ENCODE measurements at places on chromosomes 3 and 15.

DNA sequence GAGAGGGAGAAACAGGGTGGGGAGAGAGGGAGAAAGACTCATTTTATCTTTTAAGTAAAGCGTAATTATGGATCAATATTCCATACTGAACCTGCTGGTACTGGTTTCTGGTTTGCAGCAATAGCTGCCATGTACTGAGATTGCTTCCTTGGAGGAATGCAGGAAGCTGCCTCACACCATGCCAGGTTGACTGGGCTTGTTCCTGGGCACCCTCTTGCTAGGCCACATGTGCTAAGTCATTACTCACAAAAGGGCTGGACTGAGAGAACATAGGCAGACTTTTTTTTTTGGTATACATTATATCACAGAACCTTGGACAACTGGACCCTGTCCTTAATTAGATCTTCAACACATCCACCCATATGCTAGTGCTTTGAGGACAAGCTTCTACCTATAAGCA lies 193.4 kb downstream of the ZNF621 start:
- DNase-seq: no peak

- DNase-seq: no peak
Measured at GRCh38 chr15:88652456-88653199, 13.8 kb downstream of the ISG20 start.

DNA sequence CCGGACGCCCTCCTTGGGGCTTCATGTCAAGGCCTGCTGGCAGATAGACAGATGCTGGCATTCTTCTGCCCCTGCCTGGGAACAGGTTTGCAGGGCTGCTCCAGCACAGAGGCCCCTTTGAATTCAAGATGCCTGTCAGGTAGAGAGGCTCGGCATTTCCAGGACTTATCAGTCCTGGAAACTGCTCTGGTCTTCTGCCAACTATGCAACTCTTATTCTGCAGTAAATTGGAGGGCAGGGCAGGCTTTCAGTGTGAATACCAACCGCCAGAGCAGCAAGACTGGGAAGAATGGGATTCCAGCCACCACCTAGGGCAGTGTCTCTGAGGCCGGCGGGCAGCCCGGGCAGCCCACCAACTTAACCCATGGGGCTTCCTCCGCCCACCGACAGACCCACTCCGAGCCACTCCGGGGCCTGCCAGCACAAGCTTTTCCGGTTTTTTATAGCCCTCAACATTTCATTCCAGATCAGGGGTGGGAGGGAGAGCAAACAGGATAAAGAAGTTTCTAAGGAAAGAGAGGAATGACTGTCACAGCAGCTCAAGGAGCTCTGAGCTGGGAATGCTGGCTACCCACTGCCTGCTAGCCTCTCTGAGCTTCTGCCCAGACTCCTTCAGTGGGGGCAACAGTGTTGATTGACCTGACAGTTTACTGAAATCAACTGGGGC lies 140.9 kb downstream of the NTRK3 start:
- DNase-seq: no peak

- no peak for DNase-seq
Measured at GRCh38 chr3:71031914-71032521, 551.5 kb downstream of the FOXP1 start.

DNA sequence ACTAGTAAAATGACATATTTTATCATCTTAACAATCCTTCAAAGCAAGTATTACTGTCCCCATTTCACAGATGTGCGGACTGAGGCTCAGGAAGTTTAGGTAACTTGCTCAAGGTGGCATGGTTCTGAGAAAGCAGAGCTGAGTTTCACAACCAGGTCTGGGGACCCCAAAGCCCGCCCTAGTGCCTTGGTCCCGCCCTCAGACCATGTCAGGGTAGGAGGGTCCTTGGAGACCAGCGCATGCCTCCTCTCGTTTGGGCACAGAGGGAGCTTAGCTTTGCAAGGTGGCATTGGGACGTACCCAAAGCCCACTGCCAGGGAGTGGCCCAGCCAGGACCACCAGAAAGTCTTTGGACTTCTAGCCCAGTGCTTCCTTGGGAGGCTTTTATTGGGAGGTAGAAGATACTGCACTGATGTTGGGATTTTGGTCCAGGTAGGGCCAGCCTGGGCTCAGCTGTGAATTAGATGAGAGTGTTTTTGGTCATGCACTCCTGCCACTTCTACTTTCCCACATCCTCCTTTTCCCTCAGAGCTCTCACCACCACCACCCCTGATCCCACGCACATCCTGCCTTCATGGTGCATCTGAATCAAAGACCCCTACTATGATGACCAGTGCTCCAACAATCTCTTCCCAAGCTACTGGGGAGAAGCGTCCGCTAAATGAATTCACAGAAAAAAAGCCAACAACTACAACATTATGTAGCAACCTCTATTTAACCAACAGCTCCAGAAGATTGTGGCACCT lies 307.9 kb downstream of the TLE3 start:
- DNase-seq: no peak

GRCh38 chr3:60025096-60026050 lies 975.5 kb upstream of the CFAP20DC start:
- DNase-seq: no peak

- DNase-seq: no peak
Measured at GRCh38 chr15:64806509-64806908, 18.9 kb downstream of the PIF1 start.

GRCh38 chr3:144391236-144391635 lies 419.6 kb downstream of the DIPK2A start:
- DNase-seq: no peak

DNA sequence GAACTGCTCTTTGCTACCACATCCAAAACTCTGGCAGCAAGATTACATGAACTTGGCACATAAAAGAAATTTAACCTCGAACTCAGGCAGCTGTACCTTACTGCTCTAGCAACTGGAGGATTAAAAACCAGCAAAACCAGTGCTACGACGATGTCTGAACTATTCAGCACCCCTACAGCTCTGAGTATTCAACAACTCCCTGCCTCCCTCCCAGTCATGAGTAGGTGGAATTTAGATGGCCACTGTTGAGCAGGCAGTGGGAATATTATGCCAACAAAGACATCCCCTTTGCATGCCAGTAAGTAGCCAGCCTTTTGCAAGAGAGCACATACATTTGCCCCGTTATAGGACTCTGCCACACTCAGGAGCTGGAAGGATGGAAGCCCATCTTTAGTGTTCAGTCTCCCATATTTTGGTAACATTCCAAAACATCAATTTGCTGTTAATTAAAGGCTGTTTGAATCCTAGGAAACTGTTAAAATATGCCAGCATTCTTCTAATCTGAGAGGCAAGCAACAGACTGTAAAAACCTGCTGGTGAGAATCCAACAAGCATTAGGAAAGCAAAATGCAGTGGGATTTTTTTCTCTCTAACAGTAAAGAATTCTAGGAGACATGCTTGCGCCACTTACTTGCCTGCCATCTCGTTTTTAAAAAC lies 85.4 kb downstream of the ZNF385D start:
- no peak for DNase-seq

DNA sequence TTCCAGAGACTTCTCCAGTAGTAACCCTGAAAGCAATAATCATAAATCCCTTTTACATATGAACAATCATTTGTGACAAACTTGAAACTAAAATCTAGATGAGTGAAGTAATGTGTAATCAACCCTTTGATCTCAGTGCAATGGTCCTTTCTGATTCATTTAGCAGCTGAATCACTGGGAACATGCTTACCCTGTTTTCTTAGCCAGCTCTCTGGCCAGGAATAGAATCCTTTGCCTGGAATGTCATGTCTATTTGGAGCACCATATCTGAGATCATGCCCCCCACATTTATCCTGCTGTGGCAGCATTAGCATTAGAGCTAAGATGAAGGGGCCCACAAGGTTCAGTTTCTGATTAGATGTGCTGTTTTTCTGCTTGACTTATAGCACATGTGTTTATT lies 309.8 kb downstream of the OXSM start:
- no peak for DNase-seq

DNA sequence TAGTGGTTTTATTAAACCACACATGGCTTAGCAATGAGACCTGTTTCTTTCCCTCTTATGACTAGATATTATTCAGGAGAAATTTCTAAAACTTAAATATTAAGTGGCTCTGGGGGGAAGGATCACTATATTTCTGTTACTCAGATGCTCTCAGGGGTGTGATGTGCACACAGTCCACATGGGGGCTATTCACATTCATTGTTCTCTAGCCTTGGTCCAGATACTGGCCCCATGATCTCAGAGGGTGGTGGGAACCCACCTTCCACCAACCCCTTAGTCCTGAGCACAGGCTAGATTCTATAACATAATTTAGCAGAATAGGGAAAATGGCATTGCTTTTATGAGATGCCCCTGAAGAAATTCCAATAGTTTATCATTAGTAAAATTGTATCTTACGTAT lies 149.0 kb upstream of the ST8SIA2 start:
- no peak for DNase-seq

DNA sequence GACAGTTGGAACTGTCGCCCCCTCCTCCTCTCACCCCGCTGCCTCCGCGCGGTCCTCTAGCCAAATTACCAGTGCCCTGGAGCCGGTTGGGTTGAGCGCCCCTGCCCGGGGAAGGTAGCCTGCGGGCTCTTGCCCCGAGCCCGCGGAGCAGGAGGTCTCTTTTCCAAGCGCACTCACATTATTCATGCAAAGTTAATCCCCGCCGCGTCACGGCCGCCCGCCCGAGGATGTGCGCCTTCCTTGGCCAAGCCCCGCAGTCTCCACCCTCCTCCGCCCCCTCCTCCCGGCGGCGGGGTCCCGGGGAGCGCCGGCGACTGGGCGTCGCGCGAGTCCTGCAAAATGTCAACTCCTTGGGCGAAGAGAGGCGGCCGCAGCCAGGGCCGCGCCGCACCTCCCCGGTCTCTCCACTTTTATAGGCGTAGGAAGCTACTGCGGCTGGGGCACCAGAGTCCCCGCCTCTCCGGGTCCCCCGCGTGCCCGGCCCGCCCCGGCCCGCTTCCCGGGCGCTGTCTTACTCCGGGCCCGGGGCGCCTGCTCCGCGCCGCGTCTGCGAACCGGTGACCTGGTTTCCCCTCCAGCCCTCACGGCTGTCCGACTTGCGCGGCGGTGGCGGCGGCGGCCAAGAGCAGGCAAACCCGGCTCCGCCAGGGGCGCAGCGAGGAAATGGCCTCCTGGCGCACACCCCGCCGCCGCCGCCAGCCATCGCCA lies at the start of gene THRB:
Gene THRB (minus strand): TSS at position 233 of the 708 bp plus-strand sequence.
- no peak for DNase-seq

GRCh38 chr3:4083225-4084015 lies 219.7 kb upstream of the SETMAR start:
- no peak for DNase-seq

- no peak for DNase-seq
Measured at GRCh38 chr3:161600173-161600572, 103.6 kb downstream of the OTOL1 start.

- DNase-seq: no peak
Measured at GRCh38 chr3:59249698-59250361, 200.0 kb upstream of the CFAP20DC start.

- no peak for DNase-seq
Measured at GRCh38 chr15:26590676-26591075, 182.2 kb downstream of the GABRB3 start.

DNA sequence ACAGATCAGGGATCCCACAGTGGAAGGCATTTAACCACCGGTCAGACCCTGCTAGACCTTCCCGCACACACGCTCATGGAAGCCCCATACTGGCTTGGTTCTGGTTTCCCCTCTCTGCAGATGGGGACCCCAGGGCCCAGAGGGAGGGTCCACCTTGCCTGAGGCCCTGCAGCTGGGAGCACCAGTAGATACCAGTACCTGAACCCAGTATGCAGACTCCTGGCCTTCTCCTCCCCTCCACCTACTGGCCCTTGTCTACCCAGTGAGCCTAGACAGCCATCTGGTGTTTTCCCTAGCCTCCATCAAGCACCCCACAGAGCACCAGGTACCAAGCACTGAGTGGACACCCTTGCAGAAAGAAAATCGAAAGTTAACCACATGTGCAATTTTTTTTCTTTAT lies 65.1 kb downstream of the MEGF11 start:
- no peak for DNase-seq

GRCh38 chr3:27632431-27633223 lies 89.5 kb downstream of the EOMES start:
- DNase-seq: peak; percentile 29

DNA sequence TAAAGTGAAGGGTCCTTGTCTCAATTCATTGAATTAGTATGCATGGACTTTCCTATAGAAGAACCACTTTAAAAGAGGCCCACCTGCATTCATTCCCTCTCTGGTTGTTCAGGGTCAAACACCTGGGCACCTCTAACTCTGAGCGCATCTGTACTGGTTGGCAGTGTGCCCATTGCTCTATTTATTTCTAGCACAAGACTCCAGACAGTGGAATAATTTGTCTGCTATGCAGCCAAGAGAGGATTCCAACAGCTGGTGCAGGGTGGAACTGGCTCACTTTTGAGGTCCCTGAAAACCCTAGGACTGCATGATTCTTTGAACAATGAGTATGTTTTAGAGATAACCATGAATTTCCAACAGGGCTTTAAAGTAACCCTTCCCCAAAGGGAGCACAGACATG lies 57.9 kb downstream of the CCDC33 start:
- DNase-seq: no peak

GRCh38 chr3:116449546-116450350 lies 4.5 kb upstream of the LSAMP start:
- DNase-seq: no peak

DNA sequence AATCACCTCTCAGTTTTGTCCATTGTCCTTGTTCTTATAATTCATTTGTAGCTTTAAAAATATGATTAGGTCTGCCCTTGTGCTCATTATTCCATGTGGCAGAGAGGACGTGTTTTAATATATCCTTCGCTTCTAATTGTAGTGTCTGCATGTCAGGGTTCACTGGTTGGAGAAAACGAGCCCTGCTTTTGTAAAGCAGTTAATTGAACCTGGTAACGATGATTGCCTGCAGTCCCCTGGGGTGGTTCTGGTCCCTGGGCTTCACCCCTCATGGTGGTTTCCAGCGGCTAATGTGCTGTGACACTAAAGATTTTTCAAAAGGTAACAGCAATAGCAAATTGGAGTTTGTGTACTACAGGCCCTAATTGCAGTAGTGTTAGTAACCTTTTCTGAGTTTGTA lies 299.6 kb downstream of the CACNA2D3 start:
- no peak for DNase-seq

DNA sequence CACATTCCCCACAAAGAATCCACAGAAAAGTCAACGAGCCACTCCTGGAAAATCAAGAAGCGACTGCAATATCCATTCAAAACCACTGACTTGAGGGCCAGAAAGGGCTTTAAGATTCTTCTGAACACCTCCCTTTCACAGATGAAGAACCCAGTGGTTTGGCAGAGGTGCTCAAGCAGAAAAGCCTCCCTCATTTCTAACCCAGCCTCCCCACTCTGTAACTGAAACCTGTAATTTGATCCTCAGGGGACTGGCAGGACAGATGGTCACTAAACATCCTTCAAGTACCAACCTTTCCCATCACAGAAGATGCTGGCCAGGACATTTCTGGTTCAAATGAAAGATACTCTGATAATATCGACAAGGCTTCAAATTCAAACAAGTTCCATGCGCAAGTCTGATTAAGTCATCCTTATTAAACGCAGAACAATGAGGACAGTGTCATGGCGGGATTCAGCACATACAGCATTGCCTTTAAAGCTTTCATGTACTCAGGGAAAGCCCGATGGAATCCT lies 5.5 kb downstream of the SEMA5B start:
- DNase-seq: no peak

- no peak for DNase-seq
Measured at GRCh38 chr3:105032541-105032940, 334.2 kb upstream of the ALCAM start.
